ENCODE measurements at places on chromosomes 7 and 10. TPM values are rescaled to one million over a fixed set of nuclear protein-coding genes. Genes with fewer than 3 reads are reported as not detected.

DNA sequence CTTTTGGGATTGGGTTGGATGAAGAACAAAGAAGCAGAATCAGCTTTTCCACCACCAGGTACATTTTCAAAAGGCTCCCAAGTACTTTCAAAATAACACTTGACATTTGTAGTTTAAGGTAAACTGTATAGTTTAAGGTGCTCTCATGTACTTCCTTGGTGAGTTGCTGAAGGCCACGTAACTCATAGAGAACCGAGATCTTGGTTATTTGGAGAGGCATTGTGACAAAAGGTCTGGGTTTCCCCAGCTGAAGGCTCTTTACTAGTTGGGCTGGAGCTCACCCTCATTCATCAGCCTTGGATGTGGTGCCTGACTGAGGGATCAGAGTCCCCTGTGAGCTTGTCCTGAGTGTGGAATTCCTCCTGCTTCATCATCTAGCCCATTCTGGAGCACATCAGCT is 191.8 kb downstream of the TMEM178B start:
- H3K36me3 ChIP-seq, result no peaks in the 10 kb centered on the region
- no peaks in the 10 kb centered on the region for H3K4me1 ChIP-seq
- H3K4me3 ChIP-seq, result no peak overlapping the region
- H3K27me3 ChIP-seq, result no peaks in the 10 kb centered on the region
- DNase-seq, result no peak

DNA sequence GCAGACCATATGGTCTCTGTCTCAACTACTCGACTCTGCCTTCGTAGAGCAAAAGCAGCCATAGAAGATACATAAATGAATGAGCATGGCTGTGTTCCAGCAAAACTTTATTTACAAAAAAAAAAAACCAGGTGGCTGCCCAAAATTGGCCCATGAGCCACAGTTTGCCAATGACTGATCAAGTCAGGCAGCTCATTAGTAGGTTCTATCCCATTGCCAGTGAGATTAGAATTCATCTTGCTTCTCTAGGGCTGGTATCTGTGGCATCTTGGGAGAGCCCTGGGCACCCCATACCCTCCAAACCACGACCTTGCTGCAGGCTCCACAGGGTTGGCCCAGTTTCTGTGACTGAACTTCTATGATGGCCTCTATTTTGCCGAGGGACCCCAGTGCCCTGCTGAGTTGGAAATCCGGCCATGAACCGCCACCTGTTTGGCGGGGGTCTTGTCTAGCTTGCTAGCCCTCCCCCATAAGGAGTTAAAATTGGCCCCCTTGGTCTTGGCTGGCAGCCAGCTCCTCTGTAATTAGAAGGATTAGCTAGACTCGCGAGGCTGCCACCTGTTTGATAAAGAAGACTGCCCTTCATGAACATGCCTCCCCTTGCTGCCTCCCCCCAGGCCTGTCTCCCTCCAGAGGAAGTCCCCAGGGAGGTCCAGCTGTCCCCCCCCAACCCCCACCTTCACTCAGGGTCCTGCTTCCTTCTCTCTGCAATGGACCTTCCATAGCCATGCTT is 83.9 kb downstream of the CHN2 start:
- DNase-seq, result no peak
- no peaks in the 10 kb centered on the region for H3K36me3 ChIP-seq
- H3K4me3 ChIP-seq, result no peak overlapping the region
- H3K4me1 ChIP-seq, result peaks cover 8% of the 10 kb centered on the region
- no peaks in the 10 kb centered on the region for H3K27me3 ChIP-seq
- H3K27ac ChIP-seq, result no peak overlapping the region

DNA sequence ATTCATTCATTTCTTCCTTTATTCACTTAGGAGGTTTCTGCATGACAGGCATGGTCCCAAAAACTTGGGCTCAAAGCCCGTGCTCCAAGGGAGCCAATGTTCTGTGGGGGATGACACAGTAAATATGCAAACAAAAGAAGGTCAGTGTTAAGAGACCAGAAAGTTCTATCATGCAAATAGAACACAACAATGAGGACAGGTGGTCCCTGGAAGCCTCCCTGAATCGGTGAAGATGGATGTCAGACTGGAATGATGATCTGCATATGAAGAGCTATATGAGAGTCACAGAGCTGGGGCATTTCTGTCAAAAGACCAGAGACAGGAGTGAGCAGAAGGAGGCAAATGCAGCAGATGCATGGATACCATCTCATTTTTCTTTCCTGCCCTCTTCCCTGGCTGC is 129.0 kb downstream of the ABCA13 start:
- H3K4me3 ChIP-seq, result no peak overlapping the region
- no peaks in the 10 kb centered on the region for H3K36me3 ChIP-seq
- no peaks in the 10 kb centered on the region for H3K4me1 ChIP-seq
- no peaks in the 10 kb centered on the region for H3K27me3 ChIP-seq
- no peak overlapping the region for H3K27ac ChIP-seq

DNA sequence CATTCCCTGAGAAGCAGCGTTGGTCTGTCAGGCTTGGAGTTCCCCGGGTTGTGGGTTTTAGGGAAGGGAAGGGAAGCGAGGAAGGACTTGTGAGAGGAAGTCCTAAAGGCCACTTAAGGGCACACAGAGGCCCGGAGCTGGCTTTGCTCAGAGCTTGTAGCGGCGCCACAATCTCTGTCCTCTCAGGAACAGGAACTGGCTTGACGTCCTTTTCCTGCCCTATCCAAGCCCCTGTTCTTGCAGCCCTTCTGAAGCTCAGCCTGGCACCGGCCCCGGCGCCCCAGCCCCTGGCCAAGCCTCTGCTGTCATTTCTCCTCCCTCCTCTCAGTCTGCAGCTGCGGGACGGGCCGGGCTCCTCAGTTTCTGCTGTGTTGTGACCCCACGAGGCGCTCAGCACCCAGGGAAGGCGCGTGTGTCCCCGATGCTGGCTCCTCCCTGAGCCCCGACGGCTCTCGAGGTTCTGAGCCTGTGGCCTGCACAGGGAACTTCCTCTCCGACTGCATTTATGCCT is at the start of gene GIMAP8:
TSS of gene GIMAP8 (plus strand) at position 140 of the 511 bp plus-strand sequence. CDS start 16,069 bp downstream, outside the sequence.
- H3K4me1 ChIP-seq, result peaks cover 48% of the 10 kb centered on the region
- peak within 1 kb of the TSS; percentile 80 for H3K4me3 ChIP-seq
- H3K36me3 ChIP-seq, result no peaks in the 10 kb centered on the region
- no peaks in the 10 kb centered on the region for H3K27me3 ChIP-seq
- DNase-seq, result peak; percentile 59

GRCh38 chr7:157320608-157320980 is 16.2 kb upstream of the DNAJB6 start:
- no peak overlapping the region for H3K4me3 ChIP-seq
- no peaks in the 10 kb centered on the region for H3K27me3 ChIP-seq
- no peak for DNase-seq
- H3K36me3 ChIP-seq, result no peaks in the 10 kb centered on the region
- H3K4me1 ChIP-seq, result no peaks in the 10 kb centered on the region

GRCh38 chr7:130350945-130351790 is 6.6 kb downstream of the CPA5 start:
- no peak overlapping the region for H3K27ac ChIP-seq
- no peak overlapping the region for H3K4me3 ChIP-seq
- peaks cover 3% of the 10 kb centered on the region for H3K27me3 ChIP-seq
- DNase-seq, result no peak

- H3K27me3 ChIP-seq, result no peaks in the 10 kb centered on the region
- no peak overlapping the region for H3K4me3 ChIP-seq
- DNase-seq, result no peak
- no peaks in the 10 kb centered on the region for H3K4me1 ChIP-seq
Observed at GRCh38 chr7:145696071-145696470, 420.5 kb upstream of the CNTNAP2 start.

- no peak overlapping the region for H3K4me3 ChIP-seq
- no peaks in the 10 kb centered on the region for H3K36me3 ChIP-seq
- no peak for DNase-seq
- H3K27ac ChIP-seq, result no peak overlapping the region
- H3K4me1 ChIP-seq, result peaks cover 10% of the 10 kb centered on the region
Observed at GRCh38 chr7:76294344-76295024, 8.0 kb upstream of the HSPB1 start.

DNA sequence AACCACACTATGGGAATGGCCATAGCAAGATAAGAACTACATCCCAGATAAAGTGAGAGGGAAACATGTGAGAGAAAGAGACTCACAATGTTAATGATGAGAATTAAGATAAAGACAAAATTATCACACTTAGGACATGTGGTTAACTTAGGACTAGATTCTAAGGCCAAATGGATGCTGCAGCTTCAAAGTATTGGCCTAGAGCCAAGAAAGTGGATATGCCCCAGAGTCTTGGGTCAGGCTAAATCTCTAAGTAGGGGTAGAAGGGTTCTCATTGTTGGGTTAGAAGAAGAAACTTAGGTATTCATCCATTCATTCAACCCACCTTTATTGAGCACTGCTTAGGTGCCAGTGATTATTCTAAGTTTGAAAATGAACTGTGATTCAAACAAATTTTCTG is 818.0 kb downstream of the PHTF2 start:
- no peaks in the 10 kb centered on the region for H3K36me3 ChIP-seq
- no peak for DNase-seq
- no peak overlapping the region for H3K4me3 ChIP-seq
- no peak overlapping the region for H3K27ac ChIP-seq

GRCh38 chr7:116710764-116711452 is 38.9 kb downstream of the MET start:
- no peaks in the 10 kb centered on the region for H3K36me3 ChIP-seq
- no peak overlapping the region for H3K4me3 ChIP-seq
- H3K27ac ChIP-seq, result no peak overlapping the region
- no peaks in the 10 kb centered on the region for H3K27me3 ChIP-seq

DNA sequence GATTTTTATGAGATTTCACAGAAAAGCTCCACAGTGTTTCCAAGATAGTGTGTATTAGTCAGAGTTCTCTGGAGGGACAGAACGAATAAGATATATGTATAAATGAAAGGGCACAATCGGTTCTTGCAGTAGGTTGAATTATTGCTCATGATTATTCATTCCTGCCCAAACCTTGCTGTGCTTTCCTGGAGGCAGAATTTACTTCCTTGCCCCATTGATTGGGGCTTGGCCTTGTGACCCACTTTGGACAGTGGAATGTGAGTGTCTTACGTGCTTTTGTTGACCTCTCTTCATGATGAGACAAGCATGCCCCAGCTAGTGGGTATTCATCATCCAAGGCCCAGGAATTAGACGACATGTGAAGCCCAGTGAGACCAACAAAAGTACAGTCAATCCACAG is 53.0 kb upstream of the ABCB5 start:
- no peak overlapping the region for H3K27ac ChIP-seq
- H3K4me3 ChIP-seq, result no peak overlapping the region
- H3K27me3 ChIP-seq, result no peaks in the 10 kb centered on the region
- no peak for DNase-seq
- H3K36me3 ChIP-seq, result no peaks in the 10 kb centered on the region

DNA sequence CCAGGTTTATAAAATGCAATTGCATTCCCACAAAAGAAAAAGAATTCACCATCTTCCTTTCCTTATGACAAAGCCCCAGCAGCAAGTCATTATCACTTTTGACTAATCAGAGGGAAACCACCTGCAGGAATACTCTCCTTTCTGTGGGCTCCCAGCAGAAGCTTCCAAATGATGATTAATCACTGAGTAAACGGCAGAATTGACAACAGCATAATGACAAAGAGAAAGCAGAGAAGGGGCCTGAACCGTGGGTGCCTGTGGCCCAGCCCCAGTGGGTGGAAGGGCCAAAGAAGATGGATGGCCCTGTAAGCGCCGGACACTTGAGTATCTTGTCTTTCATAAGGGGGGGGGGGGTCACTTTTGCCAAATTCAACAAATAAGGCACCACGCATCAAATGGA is 152.4 kb upstream of the NRBF2 start:
- H3K27me3 ChIP-seq, result no peaks in the 10 kb centered on the region
- DNase-seq, result no peak
- no peak overlapping the region for H3K4me3 ChIP-seq
- H3K27ac ChIP-seq, result no peak overlapping the region

DNA sequence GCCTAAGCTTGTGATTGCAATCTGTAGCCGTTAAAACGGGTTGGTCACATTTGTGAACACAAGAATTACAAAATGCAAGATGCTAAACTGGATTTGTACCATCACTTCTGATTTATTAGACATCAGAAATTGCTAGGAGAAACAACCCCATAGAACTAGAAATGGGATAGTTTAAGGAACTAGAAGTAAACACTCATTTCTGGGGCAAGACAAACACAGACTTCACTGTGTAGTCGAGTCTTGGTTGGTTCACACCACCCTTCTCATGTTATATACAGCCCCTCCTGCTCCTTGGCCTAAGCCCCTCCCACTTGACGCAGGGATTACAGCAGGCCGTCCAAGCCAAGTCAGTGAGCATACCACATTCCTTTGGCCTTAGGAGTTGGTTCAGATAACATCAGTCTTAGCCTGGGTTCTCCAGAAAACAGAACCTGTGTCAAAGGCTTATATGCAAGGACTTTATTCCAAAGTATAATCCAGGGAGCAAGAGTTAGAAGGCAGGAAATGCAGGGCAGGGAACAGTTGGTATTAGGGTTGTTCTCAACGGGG is 2.0 kb upstream of the NRAP start:
- H3K27ac ChIP-seq, result no peak overlapping the region
- H3K36me3 ChIP-seq, result no peaks in the 10 kb centered on the region
- H3K4me3 ChIP-seq, result no peak overlapping the region
- no peak for DNase-seq
- no peaks in the 10 kb centered on the region for H3K4me1 ChIP-seq

DNA sequence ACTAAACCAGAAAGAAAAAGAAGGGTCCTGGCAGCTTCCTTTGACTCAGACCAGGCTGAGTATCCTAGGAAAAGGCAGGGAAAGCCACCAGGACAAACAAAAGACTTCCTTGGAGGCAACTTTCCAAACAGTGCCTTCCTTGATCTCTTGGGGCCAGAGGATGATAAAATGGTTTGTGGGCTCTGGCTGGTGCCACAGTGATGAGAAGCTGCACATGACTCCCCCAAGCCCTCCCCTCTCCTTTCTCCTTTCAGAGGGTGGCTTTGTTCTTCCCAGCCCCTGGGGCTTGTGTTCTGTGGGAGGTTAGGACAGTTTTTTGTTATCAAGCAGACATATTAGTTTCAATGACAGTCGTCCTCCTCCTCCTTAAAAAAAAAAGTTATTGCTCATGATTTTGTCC is 183.2 kb downstream of the SEM1 start:
- no peaks in the 10 kb centered on the region for H3K36me3 ChIP-seq
- no peak overlapping the region for H3K4me3 ChIP-seq
- DNase-seq, result no peak
- no peak overlapping the region for H3K27ac ChIP-seq

DNA sequence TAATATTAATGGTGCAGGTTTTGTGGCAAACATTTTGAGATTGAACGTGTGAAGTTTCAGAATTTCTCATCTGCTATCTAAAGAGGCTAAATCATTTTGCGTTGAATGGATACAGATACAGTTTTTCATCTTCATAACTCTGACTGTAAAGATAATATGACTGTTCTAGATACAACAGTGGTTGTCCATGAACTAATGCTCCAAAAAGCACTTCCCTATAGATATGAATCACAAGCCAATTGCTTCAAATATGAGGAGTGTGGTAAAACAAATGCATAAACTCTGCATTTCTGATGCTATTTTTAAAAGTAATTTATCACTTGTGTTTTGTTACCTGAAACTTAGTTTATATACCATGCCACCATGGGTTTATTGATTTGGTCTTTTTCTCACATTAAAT is 750.1 kb downstream of the MAGI2 start:
- H3K4me3 ChIP-seq, result no peak overlapping the region
- H3K27me3 ChIP-seq, result no peaks in the 10 kb centered on the region
- no peaks in the 10 kb centered on the region for H3K36me3 ChIP-seq
- no peak overlapping the region for H3K27ac ChIP-seq
- no peak for DNase-seq

RPEL1 gene
- polyA plus RNA-seq, result not detected

TMEM273 gene
- polyA plus RNA-seq, result 51.7 TPM

CACNA2D1 gene
- polyA plus RNA-seq, result not detected

NDUFA5 gene
- 80.2 TPM for polyA plus RNA-seq

UNCX gene
- polyA plus RNA-seq, result not detected

CTTNBP2 gene
- not detected for polyA plus RNA-seq

GIMAP6 gene
- 199 TPM for polyA plus RNA-seq

NEBL gene
- polyA plus RNA-seq, result not detected

FGF8 gene
- not detected for polyA plus RNA-seq

VIPR2 gene
- 0.61 TPM for polyA plus RNA-seq

Measured in CD8-positive, alpha-beta memory T cell (primary cell).